ENCODE measurements at places on chromosomes 12 and 14.
A peak's percentile ranks its signal among the peaks of the same experiment; 100 is the strongest.

GRCh38 chr12:108967869-108968540, 52.9 kb downstream of the SVOP start:
- no peak for DNase-seq

GRCh38 chr12:101475751-101476305, 692 bp downstream of the SPIC start:
- no peak for DNase-seq

GRCh38 chr12:57104292-57104910, 6.8 kb downstream of the STAT6 start:
- DNase-seq, result no peak

GRCh38 chr12:54701940-54702592, 53.9 kb upstream of the DCD start:
- no peak for DNase-seq

- no peak for DNase-seq
These were observed 7.9 kb downstream of the ABCB9 start for GRCh38 chr12:122958198-122958888.

GRCh38 chr14:94282991-94283723, 9.9 kb downstream of the SERPINA10 start:
- no peak for DNase-seq

DNA sequence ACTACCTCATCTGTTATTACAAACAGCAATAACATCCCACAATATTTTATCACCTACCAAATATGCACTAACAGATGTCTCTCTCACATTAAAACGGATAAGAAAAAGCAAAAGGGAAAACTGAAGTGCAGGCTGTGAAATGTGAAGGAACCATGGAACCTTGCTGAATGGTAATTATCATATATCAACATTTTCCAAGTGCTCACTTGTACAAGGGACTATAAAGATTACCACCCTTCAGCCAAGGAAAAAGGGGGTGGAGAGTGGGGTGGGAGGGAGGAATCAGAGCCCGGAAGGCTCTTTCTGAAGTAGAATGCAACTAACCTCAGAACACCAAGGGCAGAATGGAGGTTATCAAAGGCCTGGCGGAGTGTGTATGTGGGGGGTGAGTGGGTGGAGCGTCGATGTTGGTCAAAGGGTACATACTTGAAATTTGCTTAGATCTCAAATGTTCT, 1.2 kb downstream of the SNX6 start:
- DNase-seq, result peak; percentile 7

DNA sequence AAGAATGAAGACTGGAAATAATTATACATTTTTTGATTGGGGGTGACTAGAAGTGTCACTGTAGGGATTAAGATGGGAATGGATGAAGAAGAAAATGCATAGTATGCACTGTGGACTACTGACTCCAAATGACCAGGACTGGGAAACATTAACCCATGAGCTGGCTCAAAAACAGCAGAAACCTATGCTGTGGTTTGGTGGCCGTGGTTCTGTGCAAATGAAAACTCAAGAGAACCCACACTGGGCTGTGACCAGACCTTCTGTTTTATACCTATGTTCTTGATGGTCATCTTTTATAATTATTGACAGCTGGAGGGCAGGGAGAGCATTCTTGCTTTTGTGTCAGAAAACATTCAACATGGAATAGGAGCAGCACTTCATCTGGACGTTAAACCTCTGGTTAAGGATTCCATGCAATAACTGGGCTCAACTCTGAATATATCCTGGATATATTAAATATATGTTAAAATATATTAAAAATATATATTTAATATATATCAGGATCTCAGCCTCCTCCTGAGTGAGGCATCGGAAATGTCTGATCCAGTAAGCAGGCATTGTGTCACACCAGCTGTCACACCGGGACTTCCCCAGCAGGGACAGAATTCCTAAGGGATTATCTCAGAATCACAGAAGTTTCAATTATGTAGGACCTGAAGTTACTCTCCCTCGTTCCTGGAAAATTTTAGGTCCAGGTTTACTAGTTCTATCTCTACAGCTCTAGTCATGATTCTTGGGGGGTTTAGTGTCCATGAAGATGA, 48.5 kb downstream of the BBS10 start:
- DNase-seq, result no peak

GRCh38 chr14:51481643-51482042, 170.1 kb upstream of the FRMD6 start:
- no peak for DNase-seq

GRCh38 chr12:131271724-131272123, 318.0 kb downstream of the ADGRD1 start:
- no peak for DNase-seq

- DNase-seq, result no peak
These were observed 64.7 kb upstream of the GNPNAT1 start for GRCh38 chr14:52856139-52856538.

GRCh38 chr12:108854451-108855283, 2.7 kb downstream of the SSH1 start:
- DNase-seq, result no peak

- DNase-seq, result no peak
These were observed 10.9 kb upstream of the CPM start for GRCh38 chr12:68943848-68944247.

DNA sequence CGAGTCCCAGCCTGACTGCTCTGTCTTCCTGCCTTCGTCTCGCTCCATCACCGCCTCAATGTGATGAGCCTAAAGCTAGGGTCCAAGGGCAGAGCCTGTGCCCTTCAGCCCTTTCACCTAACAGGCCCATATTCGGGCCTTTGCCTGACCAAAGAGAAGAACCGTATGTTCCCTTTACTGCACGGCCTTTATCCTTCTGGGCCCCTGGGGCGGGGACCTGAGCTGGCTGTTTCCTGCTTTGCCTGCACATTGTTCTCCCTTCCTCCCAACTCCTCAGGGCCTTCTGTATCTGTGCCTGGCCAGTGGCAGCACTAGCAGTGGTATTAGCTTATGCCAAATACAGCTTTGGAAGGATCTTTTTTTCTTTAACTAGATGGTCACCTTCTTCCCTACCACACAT, 8.5 kb upstream of the MYL6B start:
- DNase-seq, result no peak

GRCh38 chr12:108833757-108834472, 23.5 kb downstream of the SSH1 start:
- no peak for DNase-seq

- DNase-seq, result no peak
These were observed 47.1 kb downstream of the GALNT9 start for GRCh38 chr12:132282031-132282949.

GRCh38 chr12:117144599-117144998, 45.4 kb upstream of the TESC start:
- DNase-seq, result no peak

GRCh38 chr12:29425722-29426121, 44.8 kb upstream of the ERGIC2 start:
- no peak for DNase-seq

- no peak for DNase-seq
These were observed 28.3 kb downstream of the PTPRO start for GRCh38 chr12:15350643-15351042.

GRCh38 chr14:95527387-95528002, 7.4 kb upstream of the GLRX5 start:
- no peak for DNase-seq

GRCh38 chr14:22982477-22983245, at the start of gene AJUBA:
TSS of gene AJUBA (minus strand) at chr14:22982551. CDS start at chr14:22982266, 285 bp downstream.
- DNase-seq, result peak; percentile 88

GRCh38 chr14:32383364-32384009, 54.4 kb downstream of the AKAP6 start:
- DNase-seq, result no peak

DNA sequence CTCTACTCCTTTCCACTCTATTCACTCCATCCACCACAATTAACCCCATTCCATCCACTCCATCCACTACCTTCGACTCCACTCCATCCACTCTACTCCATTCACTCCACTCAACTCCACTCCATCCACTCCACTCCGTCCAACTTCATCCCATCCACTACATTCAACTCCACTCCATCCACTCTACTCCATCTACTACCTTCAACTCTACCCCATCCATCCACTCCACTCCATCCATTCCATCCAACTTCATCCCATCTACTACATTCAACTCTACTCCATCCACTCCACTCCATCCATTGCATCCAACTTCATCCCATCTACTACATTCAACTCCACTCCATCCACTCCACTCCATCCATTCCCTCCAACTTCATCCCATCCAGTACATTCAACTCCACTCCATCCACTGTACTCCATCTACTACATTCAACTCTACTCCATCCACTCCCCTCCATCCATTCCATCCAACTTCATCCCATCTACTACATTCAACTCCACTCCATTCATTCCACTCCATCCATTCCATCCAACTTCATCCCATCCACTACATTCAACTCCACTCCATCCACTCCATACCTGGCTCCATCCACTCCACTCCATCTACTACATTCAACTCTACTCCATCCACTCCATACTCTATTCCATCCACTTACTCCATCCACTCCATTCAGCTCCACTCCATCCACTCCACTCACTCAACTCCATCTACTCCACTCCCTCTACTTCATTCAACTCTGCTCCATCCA, 16.4 kb downstream of the HNF1A start:
- DNase-seq, result no peak

DNA sequence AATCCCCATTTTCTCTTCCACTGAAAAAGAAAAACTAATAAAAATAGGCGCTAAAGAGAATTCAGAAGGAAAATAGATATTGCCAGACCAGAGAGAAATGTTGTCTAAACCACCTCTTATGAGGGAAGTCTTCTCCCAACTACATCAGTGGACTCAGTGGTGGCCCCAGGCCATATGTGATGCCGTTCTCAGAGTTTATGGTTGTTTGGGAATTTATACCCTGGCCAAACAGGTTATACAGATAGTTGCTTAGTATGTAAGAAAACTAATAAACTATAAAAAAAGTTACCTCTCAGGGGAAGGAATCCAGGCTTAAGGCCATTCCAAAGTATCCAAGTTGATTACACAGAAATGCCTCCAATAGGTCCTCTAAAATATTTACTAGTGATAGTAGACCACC, 103.4 kb upstream of the RBM19 start:
- DNase-seq, result no peak

DNA sequence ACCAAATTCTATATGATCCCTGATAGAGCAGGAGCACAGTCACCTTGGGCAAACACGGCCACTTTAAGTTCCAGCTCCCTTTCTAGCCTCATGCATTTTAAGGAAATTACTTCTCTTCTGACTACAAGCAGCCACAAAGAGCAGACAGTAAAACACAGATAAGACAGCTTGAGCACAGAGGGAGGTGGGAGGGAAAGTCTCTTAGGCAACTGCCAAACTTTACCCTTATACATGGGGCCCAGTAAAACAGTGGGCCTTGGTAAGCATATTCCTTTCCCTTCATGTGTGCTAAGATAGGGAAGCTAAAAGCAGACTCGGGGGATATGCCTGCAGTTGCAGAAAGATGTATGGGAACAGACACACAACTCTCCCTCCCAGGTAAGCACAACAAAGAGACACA, 235.9 kb downstream of the CPNE8 start:
- DNase-seq, result no peak

DNA sequence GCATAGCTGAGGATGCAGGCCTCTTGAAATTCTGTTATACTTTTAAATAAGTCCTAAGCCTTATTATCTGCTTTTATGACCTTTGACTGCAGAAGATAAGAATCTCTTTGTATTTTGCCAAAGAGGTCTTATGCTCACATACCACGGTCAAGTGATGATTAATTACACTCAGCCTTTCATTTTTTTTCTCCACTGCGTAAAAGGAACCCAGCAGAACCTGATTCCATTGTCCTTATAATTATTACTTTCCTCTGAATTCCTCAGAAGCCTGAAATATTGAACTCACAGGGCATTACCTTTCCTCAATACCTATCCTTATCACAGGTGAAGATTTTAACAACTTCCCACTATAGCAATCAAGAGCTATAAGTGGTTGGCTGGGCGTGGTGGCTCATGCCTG, 498.7 kb upstream of the RPL10L start:
- no peak for DNase-seq

- DNase-seq, result no peak
These were observed 4.2 kb downstream of the NPC2 start for GRCh38 chr14:74488786-74489397.

GRCh38 chr14:31320216-31320615, 100.1 kb downstream of the HEATR5A start:
- DNase-seq, result no peak

DNA sequence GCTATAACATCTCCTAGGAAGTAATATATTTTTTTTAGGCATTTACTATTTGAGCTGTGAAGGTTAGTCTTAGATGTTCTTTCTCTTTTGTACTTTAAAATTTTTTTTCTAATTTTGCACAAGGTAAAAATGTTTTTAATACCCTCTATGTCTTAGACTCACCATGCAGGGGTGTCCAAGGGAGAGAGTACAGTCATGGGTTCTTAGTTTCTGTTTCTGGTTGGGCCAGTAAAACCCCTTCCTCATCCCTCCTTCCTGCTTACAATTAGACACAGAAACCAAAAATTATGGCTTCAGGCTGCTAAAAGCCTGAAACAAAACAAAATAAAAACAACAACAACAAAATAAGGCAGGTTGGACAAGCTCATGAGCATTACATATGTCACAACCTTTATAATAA, 193.0 kb downstream of the SYT1 start:
- no peak for DNase-seq

GRCh38 chr12:64883264-64884163, 59.1 kb downstream of the TBC1D30 start:
- DNase-seq, result no peak

DNA sequence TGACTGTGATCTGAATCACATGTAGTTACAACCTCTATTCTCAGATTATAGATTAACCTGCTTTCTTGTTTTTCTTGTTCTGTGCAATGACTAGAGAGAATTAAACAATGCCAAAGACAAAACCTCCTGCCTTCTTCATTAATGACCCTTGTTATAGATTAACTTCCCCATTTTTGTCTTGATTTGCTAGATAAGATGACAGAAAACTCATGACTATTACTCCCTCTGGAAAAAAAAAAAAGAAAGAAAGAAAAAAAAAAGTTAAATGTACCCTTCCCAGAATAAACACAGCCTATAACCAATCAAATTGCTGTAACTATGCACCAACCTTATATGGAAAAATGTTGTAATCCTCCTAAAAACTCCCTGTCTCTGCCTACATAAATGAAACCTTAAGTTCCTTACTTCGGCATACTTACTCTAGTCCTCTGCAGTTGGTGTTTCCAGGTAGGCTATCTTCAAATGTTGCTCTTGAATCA, 41.1 kb upstream of the PCED1B start:
- peak; percentile 45 for DNase-seq

DNA sequence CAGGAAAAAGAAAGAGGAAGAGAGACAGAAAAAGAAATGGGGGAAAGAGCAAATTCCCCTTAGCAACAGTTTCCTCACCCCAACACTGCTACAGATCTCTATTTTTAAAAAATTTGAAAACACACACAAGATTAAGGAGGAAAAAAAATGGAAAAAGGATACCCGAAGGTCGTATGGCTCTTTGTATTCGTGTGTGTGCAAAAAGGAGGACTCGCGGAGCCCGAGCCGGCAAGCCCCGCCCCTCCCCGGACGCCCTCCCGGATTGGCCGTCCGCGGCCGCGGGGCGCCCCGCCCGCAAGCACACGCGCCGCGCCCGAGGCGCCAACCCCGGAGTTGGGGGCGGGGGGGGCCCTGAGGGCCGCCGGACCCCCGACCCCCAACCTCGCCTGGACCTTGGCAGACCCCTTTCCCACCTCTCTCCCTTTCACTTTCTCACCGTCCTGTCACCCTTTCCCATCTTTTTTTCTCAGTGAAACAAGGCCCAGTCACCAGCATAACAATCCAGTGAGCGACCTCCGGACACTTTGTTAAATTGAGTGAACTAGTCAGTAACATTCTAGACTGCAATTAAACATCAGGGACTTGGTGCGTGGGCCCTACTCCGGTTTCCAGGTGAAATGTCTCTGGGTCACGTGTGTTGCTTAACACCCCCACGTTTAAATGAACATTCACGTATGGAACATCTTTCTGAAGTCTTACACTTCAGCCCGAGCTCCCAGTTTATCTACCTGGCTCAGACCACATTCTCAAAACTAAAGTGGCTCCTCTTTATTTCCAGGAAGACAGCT, at the start of gene C14orf93:
C14orf93 (minus strand) TSS at position 205 of the 788 bp plus-strand sequence. CDS start 11,120 bp downstream, outside the sequence.
- DNase-seq, result no peak

Data from right renal pelvis (tissue), 4 donors.